ENCODE measurements at places on chromosomes 16 and 17.

DNA sequence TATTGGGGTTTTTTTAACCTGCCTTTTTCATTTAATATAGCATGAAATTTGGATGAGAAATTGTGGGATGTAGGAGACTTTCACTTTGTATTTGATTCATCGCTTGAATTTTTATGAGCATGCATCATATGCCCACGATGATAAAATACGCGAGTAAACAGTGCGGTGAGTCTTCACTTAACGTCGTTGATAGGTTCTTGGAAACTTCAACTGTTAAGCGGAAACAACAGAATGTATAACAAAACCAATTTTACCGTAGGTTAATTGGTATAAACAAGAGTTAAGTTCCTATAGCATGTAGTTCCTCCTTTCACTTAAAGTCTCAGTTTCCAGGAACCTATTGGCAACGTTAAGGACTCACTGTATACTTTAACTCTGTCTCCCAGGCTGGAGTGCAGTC is 28.7 kb downstream of the MMP15 start:
- no peak for DNase-seq

DNA sequence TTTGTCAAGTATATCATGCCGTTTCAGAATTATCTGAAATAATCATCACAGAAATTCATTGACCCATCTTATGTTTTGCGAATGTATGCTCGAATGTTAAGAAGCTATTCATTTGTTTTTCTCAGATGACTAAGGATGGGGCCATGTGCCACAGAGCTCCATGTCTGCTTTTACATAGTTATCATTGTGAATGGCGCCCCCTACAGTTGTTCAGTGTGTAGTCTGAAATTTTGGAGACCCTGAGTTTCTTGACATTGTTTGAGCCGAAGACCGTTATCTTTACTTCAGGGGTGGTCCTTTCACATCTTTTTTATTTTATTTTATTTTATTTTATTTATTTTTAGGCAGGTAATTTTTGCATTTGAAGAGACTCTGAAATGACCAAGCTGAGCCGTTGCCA is 972.0 kb upstream of the RBFOX1 start:
- DNase-seq: no peak

DNA sequence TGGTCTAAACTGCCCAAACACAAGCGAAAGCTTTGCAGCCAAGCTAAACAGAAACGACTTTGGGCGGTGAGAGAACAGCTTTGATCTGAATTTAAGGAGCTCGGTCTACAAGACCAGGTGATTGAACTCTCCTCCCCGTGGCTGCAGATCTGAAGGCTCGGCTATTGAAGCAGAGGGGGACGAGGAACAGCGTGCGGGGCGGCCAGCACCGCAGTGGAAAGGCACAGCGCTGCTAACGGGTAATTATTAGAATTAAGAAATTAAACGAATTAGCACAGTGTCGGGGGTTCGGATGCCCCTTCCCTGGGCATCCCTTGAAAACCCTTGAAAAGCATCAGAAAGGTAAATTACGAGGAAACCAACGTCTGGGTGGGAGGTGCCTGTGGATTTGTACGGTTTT is 431 bp downstream of the TEKT3 start:
- DNase-seq: no peak

DNA sequence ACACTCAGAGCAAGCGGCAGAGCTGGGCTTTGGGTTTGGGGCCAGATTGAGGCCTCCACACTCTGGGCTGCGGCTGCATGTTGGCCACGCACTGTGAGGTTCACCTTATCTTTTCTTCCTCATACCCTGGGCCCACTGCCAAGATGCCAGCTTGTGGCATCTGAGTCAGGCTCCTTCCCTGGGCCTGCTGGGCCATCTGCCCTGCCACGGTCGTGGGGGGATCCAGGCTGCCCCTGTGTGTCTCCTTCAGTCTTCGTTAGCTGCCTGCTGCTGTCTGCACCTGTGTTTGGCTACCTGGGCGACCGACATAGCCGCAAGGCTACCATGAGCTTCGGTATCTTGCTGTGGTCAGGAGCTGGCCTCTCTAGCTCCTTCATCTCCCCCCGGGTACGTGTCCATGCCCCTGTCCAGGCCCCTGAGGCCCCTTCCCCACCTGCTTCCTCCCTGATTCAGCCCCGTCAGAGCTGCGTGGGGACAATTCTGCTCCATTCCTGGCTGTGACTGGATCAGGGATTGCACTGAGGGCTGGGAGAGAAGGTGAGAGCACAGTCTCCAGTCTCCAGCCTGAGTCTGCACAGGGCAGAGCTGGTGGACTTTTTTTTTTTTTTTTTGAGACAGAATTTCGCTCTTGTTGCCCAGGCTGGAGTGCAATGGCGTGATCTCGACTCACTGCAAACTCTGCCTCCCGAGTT is 11.2 kb downstream of the SPNS3 start:
- no peak for DNase-seq

GRCh38 chr17:15457723-15458094 is 9.7 kb downstream of the CDRT4 start:
- DNase-seq: no peak

DNA sequence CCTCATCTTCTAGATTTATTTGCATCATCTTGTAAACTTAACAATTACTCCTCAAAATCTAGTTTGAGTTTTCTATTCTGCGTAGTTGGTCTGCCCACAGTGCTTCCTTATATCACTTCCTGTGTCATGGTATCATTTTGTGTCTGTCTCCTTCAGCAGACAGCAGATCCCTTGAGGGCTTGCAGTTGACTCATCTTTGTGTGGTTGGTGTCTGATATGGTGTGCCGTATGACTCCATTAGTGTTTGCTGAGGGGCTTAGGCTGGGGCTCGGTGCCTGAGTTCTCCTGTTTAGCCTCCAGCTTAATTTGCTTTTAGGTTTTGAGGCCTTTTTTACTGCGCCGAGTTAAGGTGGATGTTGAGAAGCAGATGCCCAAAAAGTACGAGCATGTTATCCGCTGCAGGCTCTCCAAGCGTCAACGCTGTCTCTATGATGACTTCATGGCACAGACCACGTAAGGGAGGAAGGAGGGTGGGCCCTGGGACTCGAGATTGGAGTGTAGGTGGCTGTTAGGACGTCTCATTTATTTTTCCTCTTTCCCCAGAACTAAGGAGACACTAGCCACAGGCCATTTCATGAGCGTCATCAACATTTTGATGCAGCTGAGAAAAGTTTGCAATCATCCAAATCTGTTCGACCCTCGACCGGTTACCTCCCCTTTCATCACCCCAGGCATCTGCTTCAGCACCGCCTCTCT is 16.9 kb downstream of the SRCAP start:
- peak; percentile 52 for DNase-seq

- no peak for DNase-seq
Observed at GRCh38 chr17:59388069-59388556, 56.7 kb downstream of the YPEL2 start.

DNA sequence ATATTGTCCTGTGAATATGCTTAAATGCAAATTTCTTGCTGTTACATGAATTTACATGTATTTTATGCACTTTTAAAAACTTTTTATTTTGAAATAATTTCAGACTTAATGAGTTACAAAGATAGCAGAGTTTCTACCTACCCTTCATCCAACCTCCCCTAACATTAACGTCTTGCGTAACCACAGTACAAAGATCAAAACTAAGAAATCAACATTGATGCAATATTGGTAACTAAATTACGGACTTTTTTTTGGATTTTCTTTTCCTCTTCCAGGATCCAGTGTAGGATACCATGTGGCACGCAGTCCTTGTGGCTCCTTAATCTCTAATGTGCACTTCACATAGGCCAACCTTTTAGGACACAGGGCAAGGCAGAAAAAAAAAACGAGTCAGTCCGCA is 124.9 kb downstream of the ABCC12 start:
- DNase-seq: no peak

DNA sequence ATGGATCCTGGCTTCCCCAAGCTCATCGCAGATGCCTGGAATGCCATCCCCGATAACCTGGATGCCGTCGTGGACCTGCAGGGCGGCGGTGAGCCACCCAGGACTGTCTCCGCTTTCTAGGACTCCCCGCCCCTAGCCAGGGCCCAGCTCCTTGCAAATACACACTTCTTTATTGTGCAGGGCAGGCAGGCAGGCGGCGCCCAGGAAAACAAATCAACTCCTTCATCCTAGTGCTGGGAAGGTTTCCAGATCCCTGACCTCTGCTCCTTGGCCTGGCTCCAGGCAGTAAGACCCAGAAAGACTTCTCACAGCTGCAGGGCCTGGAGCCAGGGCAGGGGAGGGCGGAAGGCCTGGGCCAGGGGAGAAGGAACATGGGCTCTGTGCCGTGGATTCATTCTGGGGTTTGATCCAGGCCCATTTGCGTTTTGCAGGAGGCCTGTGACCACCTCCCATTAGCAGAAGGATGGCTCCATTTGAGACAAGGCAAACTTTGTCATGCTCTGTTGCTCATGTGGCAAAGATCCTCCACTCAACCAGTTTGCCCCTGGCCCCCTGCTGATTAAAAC is 6.0 kb upstream of the LPCAT2 start:
- no peak for DNase-seq

DNA sequence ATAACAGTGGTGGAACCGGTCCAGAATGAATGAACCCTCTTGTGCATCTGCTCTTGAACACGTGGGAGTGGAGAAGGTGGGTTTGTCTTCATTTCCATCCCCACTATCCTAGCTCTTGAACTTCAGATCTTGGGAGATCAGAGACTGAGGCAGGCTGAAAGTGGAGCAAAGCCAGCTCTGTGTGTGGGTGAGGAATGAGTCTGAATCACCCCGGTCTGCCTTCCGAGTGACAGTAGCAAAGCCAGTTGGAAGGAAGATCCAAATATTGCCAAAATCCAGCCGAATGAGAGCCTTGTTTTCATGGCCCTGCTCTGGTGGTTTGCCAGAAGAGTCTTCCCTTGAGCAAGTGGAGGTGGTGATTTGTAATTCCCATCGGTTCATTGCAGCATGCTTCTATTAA is 29.0 kb upstream of the ASIC2 start:
- DNase-seq: no peak

DNA sequence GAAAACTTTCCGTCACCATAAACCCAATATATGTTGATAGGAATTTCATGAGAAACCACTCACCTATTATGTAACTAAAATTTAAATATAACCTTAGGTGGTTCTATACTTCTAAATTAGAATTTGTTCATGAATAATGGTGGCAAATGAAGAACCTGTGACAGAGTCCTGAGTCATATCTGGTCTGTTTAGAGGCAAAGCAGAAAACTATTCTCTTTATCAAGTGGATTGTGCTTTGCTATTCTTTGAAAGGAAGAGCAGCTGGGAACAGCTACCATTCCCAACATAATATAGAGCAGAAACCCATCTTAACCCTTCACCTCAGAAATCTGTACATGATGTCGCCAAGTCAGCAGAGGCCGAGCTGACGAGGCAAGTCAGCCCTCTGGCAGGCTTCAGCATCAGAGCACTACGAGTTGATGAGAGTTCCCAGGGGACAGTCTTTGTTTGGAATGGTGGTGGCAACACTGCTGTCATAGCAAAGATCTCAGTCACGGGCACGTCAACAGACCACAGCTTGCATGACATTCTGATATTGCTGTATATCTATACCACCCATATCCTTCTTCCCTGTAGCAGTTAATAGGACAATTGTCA is 631.9 kb upstream of the CA10 start:
- DNase-seq: no peak

- DNase-seq: no peak
Observed at GRCh38 chr16:84182104-84182503, 4.8 kb downstream of the TAF1C start.

GRCh38 chr17:68596411-68596945 is 4.7 kb downstream of the FAM20A start:
- no peak for DNase-seq

- no peak for DNase-seq
Observed at GRCh38 chr16:2507052-2507659, 6.6 kb upstream of the ATP6V0C start.

DNA sequence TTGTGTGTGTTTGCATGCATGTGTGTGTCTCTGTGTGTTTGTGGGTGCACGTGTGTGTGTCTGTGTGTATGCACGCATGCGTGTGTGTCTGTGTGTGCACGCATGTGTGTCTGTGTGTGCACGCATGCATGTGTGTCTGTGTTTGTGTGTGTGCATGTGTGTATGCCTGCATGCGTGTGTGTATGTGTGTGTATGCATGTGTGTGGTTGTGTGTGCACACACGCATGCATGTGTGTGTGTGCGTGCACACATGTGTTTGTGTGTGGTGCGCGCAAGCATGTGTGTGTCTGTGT is 239.9 kb upstream of the TNRC6C start:
- DNase-seq: no peak

GRCh38 chr16:23202166-23202565 is 19.6 kb downstream of the SCNN1G start:
- no peak for DNase-seq

- DNase-seq: no peak
Observed at GRCh38 chr16:9096416-9096952, 5.0 kb downstream of the HAPSTR1 start.

DNA sequence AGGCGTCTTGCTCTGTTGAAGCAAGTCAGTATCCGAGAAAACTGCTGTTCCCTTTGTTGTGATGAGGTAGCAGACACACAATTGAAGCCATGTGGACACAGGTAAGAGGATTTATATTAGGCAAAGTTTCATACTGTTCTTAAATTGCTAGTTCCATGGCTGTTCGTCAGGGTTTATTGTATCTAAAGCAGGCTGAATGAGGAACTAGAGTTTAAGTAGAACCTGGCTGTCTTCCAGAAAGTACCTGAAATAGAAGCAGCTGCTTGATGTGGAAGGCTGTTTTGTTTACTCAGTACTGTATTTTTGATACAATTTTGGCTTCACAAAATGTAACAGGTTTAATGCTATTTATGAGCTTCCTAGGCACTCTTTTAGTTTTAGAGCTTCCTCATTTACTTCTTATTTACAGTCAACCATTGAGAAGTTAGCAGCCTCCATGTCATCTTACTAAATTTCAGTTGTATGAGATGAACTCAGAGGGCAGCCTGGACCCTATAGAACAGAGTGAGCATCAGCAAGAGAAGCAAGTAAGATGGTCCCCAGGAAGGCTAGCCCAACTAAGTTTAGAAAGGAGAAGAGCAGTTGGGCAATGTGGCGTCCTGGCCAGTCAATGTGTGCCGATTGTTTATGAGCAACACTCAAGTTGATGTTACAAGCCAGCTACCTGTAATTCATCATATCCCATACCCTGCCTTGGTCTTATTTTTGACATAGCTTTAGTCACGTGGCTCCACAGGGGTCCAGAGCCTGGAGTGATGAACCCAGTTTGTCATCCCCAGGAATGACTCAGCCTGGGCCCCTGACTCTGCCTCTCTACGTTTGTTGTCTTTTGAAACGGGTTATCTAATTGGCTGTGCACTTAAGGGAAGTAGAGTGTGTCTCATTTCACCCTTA is 9.7 kb upstream of the ARL2BP start:
- DNase-seq: peak; percentile 43

DNA sequence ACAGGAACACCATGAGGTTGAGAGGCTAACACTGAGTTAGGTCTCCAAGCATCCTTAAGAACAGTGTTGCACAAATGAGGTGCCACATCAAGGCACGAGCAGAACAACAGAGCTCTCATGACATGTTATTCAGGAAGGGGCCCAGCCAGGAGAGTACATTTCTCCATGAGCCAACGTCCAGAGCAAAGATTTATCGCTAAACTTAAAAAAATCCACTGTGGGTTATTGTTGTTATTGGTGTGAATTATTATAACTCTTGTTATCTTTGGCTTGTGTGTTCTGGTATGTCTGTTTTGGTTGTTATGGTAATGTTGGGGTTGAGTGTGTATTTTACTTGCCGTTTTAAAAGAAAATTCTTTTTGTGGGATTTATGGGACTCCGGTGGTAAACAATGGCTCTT is 68.9 kb upstream of the MSI2 start:
- DNase-seq: no peak

- no peak for DNase-seq
Observed at GRCh38 chr17:50283714-50284113, 9.4 kb downstream of the TMEM92 start.

Data from stimulated activated CD4-positive, alpha-beta T cell treated with anti-CD3 and anti-CD28 coated beads, Interleukin-15, amount 100 ng/mL, for 24 hours (primary cell).